Foreskin fibroblast (primary cell): ENCODE measurements at places on chromosomes 4 and X.

GRCh38 chrX:28542791-28543190 is 44.5 kb upstream of the IL1RAPL1 start:
- DNase-seq: no peak

GRCh38 chrX:72609313-72609712 is 36.7 kb upstream of the HDAC8 start:
- peak; percentile 11 for DNase-seq

DNA sequence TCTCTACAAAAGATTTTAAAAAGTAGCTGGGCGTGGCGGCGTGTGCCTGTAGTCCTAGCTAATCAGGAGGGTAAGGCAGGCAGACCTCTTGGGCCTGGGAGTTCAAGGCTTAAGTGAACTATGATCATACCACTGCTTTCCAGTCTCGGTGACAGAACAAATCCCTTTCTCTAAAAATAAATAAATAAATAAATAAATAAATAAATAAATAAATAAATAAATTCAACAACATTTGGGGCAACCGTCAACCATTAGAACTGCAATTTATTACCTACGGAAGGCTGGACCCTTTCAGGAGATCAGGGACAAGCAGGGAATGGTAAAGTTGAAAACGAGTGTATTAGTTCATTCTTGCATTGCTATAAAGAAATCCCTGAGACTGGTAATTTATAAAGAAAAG is 136.2 kb upstream of the USP9X start:
- no peak for DNase-seq

DNA sequence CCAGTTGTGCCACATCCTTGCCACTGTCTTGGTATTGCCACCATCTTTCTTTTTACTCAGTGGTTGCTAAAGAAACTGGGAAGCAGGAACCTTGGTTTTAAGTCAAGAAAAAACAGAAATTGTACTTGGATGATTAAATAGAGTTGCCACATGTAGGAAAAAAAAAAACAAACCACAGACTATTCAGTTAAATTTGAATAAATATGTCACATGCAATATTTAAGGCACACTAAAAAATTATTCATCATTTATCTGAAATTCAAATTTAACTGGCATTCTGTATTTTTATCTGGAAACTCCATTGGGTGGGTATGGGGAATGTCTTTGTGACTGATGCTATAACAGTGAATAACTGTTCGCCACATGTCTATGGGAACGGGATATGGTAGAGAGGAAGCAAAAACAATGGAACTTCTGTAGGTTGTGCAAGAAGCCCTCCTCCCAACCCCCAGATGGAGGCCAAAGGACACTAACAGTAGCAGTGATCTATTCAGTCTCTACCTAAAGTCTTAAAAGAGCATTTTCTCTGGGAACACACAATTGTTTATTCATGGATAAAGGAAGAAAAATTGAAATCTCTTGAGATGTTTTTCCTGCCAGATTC is 57.0 kb upstream of the PLAC8 start:
- DNase-seq: peak; percentile 5

GRCh38 chr4:1166509-1167243 is 5.7 kb downstream of the SPON2 start:
- DNase-seq: no peak

DNA sequence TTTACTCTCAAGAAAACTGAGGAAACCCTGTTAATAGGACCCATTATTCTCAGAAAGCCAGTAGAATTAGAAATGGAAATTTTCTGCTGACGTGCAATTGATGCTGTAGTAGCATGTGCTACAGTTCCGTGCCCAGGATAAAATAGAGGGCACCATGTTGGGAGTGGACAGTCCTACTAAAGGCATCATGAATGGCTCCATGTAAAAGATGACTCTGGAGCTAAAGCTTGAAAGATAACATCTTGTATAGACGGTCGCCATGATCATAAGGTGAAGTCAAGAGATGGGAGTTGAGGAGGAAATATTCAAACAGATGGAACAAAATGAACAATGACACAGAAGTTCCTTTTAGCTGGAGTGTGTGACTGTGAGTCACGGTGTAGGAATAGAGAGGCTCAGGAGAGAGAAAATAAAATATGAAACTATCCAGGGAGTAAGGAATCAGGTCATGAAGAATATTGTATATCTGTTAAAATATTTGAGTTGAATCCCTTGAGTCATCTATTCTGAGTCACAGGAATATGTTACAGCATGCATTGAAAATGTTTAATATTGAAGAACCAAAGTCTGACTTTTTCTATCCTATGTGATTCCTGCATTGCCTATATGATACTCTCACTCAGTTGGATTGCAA is 31.8 kb downstream of the ANXA10 start:
- peak; percentile 30 for DNase-seq

- DNase-seq: peak; percentile 39
Measured at GRCh38 chr4:19944806-19945205, 306.9 kb upstream of the SLIT2 start.

DNA sequence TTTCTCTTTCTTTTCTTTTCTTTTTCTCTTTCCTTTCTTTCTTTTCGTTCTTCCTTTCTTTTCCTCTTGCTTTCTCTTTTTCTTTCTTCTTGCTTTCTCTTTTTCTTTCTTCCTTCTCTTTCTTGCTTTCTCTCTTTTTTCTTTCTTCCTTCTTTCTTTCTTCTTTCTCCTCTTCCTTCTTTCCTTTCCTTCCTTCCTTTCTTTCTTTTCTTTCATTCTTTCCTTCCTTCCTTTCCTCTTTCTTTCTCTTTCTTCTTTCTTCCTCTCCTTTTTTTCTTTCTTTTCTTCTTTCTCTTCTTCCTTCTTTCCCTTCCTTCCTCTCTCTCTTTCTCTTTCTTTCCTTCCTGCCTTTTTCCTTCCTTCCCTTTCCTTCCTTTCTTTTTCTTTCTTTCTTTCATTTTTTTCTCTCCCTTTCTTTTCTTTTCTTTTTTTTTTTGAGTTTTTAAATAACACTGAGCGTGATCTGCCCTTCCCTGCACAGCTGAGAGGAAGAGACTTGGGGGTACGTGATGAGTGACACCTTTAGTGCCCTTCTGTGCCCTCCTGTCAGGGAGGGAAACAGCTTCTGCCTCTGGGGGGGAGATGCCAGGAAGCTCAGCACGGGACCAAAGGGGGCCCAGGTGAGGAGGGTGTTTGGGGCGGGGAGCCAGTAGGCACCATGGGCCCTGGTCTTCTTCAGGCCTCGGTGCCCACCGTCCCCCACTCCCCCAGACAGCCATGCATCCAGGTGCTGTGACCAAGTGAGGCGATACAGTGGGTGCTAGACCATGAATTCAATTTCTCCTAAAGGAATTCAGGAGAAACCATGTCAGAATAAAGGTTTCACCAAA is 36.6 kb upstream of the CDKN2AIP start:
- no peak for DNase-seq
